Activated B cell treated with CpG ODN at 0.5 μM for 24 hours (primary cell): ENCODE measurements at places on chromosomes 5 and 9. TPM values are rescaled to one million over a fixed set of nuclear protein-coding genes. Genes with fewer than 3 reads are reported as not detected.

DNA sequence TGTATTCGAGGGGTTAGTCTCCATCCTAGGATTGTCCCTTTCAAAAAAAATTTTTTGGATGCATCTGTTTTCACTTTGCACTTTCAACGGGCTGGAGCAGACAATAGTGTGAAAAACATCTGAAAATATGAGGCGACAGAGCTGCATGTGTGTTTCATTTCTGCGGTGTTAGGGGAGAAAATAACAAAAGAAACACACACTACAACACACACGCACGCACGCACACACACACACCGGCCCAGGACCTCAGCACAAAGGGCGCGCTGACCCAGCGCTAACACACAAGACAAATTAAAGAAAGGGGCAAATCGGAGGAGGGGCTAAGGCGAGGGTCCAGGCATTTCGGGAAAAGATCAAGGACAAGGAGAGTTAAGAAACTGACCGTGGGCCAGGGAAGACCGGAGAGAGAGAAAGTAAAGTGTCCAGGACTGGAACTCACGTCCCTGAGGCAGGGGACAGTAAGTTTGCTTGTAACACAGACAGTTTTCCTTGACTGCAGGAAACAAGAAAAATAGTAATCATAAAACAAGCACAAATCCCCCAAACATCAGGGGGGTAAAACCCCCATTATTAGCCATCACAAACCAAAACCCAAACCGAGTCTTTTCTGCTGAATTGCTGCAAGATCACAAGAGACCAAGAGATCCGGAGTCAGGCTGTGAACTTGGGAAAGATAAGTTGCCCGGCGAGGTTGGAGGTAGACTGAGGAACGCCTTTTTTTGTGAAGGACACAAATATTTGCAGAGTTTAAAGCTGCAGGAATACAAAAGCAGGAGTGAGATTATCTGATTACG is 302.1 kb downstream of the PARP8 start:
- DNase-seq = no peak

DNA sequence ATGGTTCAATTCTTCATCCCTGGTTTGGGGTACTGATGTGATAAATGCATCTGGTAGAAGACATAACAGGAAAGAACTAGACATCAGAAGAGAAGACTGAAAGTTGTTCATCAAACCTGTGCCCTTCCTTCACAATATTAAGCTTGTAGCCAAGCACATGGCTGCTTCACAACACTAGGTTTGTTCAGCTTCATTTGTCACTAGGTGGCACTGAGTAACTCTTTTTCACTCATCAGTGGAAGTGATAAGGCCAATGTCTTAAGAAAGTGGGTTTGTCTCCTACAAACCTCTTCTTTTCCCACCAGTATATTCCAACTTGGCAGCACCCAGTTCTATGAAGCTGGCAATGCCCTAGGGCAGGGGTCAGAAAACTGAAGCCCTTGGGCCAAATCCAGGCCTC is 26.9 kb downstream of the ZNF484 start:
- no peak for DNase-seq

DNA sequence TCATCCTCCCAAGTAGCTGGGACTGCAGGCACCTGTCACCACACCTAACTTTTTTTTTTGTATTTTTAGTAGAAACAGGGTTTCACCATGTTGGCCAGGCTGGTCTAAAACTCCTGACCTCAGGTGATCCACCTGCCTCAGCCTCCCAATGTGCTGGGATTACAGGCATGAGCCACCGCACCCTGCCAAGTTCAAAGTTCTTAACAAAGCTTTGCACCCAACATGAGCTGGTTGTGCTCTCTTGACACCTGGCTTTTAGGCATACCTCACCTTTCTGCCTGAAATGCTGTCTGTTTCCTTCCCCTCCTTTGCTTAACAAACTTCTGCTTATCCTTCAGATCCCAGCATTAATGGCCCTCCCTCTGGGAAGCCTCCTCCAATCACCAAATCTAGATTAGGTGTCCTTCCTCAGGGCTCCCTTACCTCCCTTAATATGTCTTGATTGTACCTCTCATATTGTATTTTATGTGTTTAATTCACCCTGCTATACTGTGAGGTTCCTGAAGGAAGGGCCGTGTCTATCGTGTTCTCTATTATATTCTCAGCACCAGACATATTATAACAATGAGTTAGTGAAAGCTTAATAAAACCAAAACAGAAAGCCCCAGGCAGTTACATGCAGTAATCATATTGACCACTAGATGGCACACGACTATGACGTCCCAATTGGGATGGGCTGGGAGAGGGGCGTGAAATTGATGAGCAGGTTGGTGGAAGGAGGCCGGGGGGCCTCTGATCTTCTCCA is 62.9 kb upstream of the PPARGC1B start:
- DNase-seq = no peak

- no peak for DNase-seq
Observed at GRCh38 chr9:94554439-94555331, at the start of gene PCAT7. Gene PCAT7, plus strand, starts transcription at chr9:94555083.

DNA sequence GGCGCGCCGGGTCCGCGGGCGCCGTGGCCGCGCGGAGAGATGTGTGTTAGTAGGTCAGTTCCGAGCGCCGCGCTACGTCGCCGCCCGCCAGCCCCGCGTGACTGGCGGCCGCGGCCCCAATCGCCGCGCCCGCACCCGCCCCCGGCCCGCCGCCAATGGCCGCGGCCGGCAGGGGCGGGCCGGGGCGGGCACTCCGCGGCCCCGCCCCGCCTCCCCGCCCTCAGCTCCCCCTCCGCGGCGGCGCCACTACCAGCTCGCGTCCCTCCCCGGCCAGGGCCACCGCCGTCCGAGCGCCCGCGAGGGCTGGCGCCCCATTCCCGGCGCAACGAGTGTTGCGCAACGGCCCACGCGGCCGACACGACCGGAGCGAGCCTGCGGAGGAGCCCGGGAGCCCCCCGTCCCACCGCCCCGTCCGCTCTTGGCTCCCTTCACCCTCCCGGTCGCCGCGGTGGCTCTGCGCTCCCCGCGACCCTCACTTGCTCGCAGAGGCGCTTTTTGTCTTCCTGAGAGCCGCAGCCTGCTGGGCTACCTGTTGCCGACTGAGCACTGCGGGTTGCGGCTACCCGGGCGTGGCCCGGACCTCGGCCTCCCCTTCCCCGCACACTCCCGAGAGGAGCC is at the start of gene NFIL3:
Gene NFIL3 (minus strand): TSS at position 48 of the 618 bp plus-strand sequence. CDS start 13,098 bp downstream, outside the sequence.
- peak; percentile 65 for DNase-seq

DNA sequence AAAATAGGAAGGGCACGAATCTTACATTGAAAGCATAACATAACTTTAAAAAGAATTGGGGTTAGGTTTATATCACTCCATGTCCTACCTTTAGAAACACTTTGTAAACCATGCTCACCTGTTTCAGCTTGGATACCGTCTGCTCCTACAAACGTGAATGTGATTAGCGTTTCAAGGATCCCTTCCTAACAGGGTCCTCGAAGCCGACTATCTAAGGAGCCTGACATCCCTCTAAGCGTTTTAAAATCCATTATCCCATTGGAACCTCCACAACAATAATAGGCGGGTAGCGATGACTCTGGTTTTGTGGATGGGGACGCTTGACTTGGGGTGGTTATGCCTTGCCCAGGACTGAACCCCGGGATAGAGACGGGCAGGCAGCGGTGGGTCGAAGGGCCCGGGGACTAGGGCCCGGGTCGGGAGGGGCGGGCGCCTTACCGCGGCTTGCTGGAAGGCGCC is 937 bp downstream of the SVEP1 start:
- DNase-seq = no peak

DNA sequence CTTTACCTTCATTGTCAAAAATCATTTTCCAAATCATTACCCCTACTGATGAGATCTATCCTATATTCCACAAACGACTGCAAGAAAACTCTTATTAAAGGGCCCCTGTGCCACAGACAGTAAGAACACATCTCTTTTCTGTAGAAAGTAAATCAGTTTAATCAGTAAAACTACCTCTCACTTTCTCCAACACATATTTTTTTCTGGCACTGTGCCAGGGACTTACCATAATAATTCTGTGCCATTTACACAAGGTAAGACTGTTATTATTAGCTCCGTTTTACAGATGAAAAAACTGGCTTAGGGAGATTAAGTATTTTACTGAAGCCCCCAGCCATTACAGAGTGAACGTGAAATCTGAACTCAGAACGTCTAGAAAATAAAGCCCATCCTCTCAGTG is 587.0 kb upstream of the COX7C start:
- DNase-seq = no peak

- no peak for DNase-seq
Observed at GRCh38 chr9:129569502-129570449, 51.1 kb downstream of the C9orf50 start.

DNA sequence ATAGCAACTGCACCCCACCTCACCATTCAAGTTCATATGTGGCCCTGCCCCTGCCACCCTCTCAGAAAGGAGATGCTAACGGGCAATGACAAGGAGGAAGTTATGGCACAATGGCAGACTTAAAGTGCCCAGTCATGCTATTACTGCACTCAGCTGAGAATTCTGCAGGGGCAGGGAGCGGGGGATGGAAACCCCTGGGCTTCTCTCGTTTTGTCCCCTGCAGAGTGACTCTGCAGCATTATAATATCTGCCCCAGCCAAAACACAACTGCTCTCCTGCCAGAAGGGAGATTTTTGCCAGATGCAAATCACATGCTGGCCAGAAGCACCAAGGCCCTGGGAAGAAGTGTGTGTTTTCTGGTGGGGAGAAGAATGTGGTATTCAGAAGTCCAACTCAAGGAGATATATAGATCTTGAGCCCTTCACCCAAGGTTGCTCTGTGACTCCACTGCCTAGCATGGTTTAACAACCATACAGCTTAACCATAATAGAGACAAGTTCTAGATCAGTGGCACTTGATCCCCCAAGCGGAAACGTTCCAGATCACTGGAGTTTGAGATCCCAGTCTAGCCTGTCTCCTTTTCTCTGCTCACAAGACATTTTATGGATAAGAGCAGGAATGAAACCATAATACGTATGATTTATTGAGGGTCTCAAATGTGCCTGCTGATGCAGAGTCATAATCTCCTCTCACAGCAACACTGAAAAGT is 207.0 kb upstream of the MAP3K1 start:
- DNase-seq = no peak

DNA sequence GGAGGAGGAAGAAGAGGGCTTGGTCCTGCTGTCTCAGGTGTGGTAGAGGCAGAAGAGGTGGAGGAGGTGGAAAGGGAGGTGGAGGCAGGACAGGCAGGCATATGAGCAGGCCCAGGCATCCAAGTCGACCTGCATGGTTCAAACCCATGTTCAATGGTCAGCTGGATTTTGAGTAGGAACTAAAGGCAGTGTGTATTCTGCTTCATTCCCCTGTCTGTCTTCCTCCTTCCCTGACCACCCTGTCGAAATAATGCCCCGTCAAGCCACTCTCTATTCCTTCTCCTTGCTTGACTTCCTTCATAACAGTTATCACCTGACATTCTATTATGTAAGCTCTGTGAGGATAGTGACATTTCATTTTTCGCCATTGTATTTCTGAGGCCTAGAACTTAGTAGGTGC is 34.8 kb downstream of the ATP6V0E1 start:
- no peak for DNase-seq

GRCh38 chr9:90818279-90818678 is 16.7 kb downstream of the SYK start:
- no peak for DNase-seq

GRCh38 chr5:72644296-72644695 is 137.1 kb upstream of the ZNF366 start:
- no peak for DNase-seq

- no peak for DNase-seq
Observed at GRCh38 chr9:93549611-93550010, 26.8 kb upstream of the PHF2 start.

DNA sequence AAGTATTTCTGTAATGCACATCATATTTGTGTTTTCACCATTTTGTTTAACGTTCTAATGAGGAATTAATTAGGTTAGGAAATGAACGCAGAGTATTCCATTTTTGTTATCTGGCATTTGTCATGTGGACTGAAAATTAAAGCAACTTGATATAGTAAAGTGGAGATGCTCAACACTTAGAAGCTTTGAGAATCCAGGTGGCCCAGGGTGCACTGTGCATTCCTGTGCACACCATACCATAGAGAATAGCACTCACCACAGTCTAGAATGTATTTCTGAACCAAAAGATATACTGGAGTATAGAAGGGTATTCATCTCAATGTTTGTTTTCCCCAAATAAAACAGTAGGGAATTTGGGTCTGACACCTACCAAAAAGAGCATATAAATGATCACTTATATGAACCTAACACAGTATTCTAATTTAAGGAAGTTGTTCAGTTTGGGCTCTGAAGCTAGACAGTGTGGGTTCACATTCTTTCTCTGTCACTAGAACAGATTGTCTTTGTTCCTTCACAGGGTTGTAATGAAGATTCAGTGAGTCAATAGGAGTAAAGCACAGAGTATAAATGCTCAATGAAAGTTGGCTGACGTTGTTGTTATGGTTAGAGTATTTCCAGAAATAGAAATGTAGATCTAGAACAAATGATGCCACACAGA is 125.6 kb upstream of the DMRT1 start:
- no peak for DNase-seq

DNA sequence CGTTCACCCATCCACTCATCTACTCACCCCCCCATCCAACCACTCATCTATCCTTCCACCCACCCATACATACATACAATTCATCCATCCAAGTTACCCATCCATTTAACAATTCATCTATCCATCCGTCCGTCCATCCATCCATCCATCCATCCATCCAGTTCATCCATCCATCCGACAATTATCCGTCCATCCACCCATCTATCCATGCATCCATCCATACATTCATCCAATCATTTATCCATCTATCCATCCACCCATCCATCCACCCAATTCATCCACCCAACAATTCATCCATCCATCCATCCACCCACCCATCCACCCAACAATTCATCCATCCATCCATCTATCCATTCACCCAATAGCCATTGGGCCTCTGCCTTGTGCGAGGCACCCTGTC is 173.2 kb upstream of the MVB12B start:
- no peak for DNase-seq

DNA sequence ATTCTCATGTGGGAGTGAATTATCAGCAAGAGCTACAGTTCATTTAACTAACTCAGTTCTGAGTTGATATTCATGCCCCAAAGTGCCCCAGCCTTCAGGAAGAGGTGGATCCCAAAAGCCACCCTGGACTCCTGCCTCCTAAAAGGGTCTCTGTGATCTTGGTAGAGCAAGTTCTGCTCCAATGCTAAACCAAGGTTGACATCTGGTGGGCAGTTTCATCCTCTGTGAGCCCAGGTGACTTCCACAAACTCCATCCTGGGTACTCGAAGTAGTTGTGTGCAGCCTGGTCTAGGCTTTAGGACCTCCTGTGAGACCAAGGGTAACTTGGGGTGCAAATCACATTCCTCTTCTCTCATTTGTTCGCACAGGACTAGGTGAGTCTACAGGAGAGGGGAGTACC is 816.8 kb downstream of the MTRR start:
- no peak for DNase-seq

DNA sequence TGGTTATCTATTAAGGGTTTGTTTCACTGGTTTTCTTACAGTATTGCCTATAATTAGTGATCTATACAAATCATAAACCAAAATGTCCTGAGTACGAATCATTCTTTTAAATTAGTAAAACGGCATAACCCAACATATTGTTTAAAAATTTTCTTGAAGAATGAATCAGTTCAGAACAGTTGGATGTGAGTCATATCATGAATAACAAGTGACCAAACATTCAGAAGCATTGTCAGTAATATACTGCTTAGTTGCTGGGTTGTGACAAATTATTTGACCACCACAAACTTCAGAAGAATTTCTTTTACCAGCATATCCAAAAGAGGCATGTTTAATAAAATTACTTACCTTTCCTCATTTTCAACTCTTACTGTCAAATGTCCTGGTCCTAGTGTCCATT is 111.2 kb downstream of the UNC13B start:
- no peak for DNase-seq

The SLC46A2 gene
- total RNA-seq = not detected in 2 replicates

The FOXE1 gene
- total RNA-seq = not detected in 2 replicates

The WDR38 gene
- total RNA-seq = not detected in 2 replicates

The MAMDC4 gene
- total RNA-seq = 5.2 and 6.1 TPM in 2 replicates

The CCDC192 gene
- total RNA-seq = not detected in 2 replicates

The FAM221B gene
- not detected in 2 replicates for total RNA-seq

The SNX18 gene
- total RNA-seq = 59.2 and 63.4 TPM in 2 replicates

The INSL4 gene
- not detected in 2 replicates for total RNA-seq
